ENCODE measurements at places on chromosomes 6 and 20.

DNA sequence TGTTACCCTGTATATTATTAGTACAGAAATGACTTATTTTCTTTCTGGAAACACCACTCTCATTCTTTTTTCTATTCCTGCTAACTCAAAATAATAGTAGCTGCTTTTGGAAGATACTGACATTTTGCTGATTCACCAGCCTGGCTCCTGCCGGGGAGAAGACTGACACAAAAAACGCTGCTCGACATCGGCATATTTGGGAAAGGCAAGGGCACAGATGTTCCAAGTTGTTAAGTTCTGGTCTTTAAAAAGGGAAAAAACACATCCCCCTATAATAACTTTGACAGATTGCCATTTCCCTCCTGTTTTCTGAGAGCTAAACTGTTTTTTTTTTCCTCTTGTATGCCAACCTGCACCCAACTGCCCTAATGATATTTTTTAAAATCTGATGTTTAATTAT lies 55.4 kb downstream of the CTNNBL1 start:
- DNase-seq, result no peak

- DNase-seq, result no peak
Measured at GRCh38 chr20:15867899-15868298, 705.3 kb downstream of the KIF16B start.

- no peak for DNase-seq
Measured at GRCh38 chr20:35433337-35433736, 4.7 kb downstream of the GDF5 start.

- DNase-seq, result no peak
Measured at GRCh38 chr6:36184311-36184710, 12.2 kb upstream of the BRPF3 start.

GRCh38 chr20:62686869-62687830 lies 21.5 kb upstream of the NTSR1 start:
- no peak for DNase-seq

- DNase-seq, result peak; percentile 81
Measured at GRCh38 chr6:31814677-31815024, 432 bp downstream of the HSPA1L start.

DNA sequence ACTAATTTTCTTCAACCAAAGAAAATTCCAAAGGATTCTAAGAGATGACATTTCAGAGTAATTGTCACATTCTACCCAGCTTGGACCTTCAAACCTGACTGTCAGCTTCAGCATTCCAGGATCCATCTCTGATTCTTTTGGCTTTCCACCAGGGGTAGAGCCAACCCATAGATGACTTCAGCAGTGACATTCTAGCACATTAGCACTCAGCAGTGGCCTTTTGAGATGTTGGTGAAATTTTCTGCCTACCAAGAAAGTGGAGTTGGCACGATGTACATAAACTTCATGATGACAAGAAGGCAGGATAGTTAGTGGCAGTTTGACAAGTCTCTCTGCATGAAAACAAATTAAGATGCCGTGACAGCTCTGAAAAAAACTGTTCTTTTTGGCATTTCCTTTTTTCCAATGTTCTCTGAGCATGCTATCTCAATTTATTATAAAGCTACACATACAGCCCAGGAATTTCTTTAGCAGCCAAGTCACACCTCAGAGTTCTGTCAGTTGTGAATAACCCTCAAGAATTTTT lies 466.5 kb upstream of the RNF217 start:
- no peak for DNase-seq

- DNase-seq, result no peak
Measured at GRCh38 chr6:143767433-143767832, 75.7 kb upstream of the LTV1 start.

- no peak for DNase-seq
Measured at GRCh38 chr20:25248786-25249172, 894 bp downstream of the PYGB start.

- no peak for DNase-seq
Measured at GRCh38 chr6:123967905-123968304, 164.2 kb downstream of the NKAIN2 start.

DNA sequence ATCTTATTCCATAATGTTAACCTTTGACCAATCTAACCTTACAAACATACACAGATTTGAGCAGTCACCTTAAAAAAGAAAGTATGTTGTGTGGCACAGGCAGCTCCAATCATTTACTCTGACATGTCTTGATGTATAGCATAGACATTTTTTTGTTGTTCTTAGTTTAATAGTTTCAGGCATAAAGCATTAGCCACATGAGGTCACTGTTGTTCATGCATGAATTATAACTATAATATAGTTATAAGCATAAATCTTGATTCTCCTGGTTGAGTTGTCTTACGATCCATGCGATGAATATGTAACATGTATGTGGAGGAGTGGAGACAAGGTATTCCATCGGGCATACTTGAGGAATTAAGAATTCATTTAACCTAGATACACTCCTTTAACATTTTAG lies 26.1 kb upstream of the NKAIN2 start:
- DNase-seq, result no peak

- DNase-seq, result no peak
Measured at GRCh38 chr6:93468291-93468690, 48.9 kb upstream of the EPHA7 start.

- DNase-seq, result peak; percentile 52
Measured at GRCh38 chr6:10420546-10421157, 5.8 kb upstream of the TFAP2A start.

- DNase-seq, result no peak
Measured at GRCh38 chr6:28200020-28200419, 25.1 kb upstream of the ZSCAN9 start.

GRCh38 chr6:169933251-169933821 lies 181.9 kb downstream of the ERMARD start:
- no peak for DNase-seq

DNA sequence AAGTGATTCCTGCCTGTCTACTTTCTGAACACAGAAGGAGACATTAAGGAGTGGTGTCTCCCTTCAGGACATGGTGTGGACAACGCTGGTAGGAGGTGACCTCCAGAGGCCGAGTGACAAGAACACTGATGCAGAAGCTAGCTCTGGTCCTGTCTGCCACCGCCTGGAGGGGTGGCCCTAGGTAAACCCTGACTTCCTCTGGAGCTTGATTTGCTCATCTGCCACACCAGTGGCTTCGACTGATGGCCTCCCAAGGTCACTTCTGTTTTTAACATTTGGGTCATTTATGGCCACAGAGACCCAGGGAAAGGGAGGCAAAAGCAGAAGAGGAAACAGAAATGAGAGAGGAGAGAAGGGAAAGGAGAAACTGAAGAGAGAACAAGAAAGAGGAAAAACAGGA lies 49.4 kb upstream of the SLC22A23 start:
- DNase-seq, result no peak

- DNase-seq, result no peak
Measured at GRCh38 chr6:6788394-6789032, 200.0 kb downstream of the LY86 start.

GRCh38 chr20:48262466-48262865 lies 477.2 kb upstream of the SULF2 start:
- no peak for DNase-seq

GRCh38 chr20:24727795-24728194 lies 221.3 kb upstream of the CST7 start:
- no peak for DNase-seq

- DNase-seq, result no peak
Measured at GRCh38 chr6:125942672-125943527, 13.7 kb upstream of the HINT3 start.

- DNase-seq, result no peak
Measured at GRCh38 chr6:167588181-167588919, 238.4 kb upstream of the AFDN start.

DNA sequence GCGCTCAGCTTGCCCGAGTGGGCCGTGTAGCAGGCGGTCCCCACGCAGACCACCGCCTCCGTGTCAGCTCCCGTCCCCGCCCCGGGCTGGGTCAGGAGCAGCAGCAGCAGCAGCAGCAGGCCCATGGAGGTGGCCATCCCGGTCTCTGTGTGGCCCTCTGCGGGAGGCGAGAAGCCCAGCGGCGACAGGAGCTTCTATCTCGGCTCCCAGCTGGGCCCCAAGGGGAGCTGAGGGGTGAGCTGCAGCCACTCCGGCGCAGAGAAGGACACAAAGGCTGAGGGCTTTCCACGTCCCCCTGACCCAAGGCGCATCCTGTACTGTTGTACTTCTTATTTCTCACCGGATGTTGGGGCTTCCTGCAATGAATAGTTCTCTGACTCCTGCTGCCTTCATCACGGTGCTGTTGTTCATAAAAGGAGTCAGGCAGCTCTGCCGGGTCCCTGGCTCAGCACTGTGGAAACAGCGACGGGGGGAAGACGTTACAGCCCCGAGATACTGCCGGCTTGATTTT lies at the start of gene CD93:
Gene CD93, minus strand, starts transcription at position 269 of the 511 bp plus-strand sequence. Its CDS starts 132 bp downstream, at position 137.
- no peak for DNase-seq

DNA sequence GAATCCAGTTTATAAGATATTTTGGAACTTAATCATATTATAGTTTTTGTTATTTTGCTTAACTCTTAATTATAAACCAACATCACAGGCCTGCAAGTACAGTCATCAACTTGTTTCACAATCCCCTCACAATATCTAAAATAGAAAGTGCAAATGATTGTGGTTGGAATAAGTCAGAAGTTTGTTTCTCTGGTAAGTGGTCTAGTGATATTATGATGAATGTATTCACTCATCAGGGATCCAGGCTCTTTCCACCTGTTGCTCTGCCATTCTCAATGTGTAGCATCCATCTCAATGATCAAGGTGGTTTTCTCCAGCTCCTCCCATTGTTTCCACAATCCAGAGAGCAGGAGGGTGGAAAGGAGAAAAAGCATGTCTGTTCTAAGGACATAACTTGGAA lies 54.2 kb downstream of the OPN5 start:
- DNase-seq, result no peak

GRCh38 chr6:8439601-8440268 lies 4.4 kb upstream of the SLC35B3 start:
- DNase-seq, result no peak

DNA sequence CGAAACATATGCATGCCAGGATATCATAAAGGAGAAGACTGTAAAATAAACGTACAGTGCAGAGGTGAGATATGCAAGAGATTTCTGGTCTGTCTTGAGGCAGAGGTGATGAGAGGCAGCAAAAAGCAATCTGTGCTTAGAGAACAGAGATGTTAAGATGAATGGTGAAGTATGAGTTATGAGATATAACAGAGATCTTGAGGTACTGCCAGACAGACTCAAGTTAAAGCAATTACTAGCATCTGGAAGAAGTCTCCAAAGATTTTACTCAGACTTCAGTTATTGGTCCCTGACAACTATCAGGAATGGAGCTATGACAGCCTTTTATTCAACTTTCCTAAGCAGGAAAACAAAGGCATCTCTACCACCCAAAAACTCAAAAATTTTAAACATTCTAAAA lies 122.8 kb upstream of the DST start:
- no peak for DNase-seq

DNA sequence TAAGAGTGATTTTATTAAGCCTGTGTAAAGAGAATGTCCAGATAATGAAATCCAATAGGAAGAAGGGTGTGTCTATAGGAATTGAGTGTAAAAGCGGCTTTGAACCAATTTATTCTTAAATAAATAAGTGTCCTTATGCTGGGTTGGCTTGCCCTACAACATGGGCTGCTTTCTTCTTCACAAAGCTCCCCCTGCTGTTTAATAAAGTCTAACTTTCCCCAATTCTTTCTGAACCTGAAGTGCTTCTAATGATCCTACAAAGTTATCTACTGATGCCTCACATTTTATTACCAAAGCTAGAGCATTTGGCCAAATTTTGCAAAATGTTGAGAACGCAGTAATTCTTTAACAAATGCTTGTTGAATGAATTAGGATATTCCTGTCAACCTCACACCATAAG lies 36.3 kb upstream of the SIRT5 start:
- DNase-seq, result no peak

- DNase-seq, result no peak
Measured at GRCh38 chr6:145063091-145063490, 672.2 kb downstream of the EPM2A start.

- no peak for DNase-seq
Measured at GRCh38 chr6:32114796-32115195, 5.7 kb upstream of the TNXB start.

DNA sequence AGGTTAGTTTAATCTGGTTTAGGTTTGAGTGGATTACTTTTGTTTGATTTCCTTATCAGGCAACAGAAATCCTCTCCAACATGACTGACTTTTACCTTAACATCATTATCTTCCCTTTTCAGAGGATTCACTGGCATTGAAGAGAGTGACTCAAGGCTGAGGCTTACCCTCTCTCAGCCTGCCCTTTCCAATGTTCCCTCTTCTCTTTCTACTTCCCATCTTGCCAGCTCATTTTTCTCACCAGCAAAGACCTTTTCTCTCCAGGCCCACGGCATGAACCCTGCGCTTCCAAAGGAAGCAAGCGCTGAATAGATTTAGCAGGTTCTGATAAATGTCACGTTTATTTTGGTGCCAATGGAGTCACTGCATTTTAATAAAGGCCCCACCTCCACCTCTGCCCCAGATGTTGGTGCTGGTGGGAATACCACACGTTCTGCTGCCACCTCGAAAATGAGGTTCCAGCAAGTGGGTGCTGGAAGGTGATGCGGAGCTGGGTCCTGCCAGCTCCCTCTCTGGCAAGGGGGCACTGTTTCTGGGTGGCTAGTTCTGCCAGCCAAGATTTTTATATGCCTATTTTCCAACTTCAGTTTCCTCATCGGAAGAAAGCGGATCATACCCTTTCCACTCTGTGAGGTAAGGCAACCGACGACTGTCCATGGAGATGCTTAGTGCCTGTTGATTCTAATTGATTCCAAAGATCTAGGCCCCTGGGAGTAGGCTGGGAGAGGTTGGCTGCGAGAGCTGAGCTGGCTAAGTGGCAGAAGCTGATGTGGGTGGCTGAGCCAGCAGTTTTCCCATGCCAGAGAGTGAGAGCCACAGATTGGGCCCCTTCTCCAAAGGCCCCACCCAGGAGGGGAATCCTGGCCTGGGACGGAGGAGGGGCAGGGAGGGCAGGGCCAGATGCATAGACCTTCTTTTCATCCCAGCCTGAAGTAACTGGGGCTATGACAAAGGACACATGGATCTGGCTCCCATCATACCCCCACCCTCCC lies 87.7 kb upstream of the MAFB start:
- no peak for DNase-seq

- no peak for DNase-seq
Measured at GRCh38 chr6:145863988-145864616, 49.5 kb upstream of the FBXO30 start.

DNA sequence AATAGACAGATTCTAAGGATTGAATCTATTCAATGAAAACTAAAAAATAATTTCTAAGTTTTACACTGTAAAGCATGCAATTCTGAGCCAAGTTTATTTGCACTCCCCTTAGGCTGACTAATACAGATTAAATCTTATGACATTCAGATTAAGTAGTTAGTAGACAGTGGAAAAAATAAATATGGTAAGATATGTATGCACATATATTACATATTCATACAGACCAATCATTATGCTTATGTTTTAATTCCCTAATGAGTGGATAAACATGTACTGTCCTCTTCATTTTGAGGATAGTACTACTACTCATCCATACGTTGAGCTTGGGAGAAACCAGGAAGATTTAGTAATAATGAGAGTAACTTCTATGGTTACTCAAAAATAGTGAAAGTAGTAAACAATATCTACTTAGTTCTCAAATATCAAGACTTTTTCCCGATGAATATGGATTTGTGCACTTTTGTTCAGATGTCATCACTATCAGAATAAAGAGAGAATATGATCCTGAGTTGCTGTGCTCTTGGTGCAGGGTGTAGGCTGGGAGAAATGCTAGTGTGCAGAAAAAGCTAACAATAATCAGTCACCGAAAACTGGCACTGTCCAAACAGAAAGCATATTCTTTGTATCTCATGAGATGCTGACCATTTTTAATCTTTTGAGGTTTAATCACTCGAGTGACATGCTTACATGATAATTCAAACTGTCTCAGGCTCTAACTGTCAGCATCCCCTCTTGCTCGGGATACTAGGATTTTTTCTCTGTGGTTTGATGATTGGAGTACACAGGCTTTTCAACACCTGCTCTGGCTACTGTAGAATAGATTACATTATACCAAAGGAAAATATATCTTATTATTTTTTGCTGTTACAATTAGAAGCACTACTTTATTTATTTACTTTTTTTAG lies 111.6 kb downstream of the EPHA7 start:
- DNase-seq, result no peak

All from H1 (cell line).